A549 treated with CpdA at 1 μM for 4 hours (cell line): ENCODE measurements at places on chromosomes 2 and 18. TPM values are rescaled to one million over a fixed set of nuclear protein-coding genes. Genes with fewer than 3 reads are reported as not detected.

Gene CHRNG
- total RNA-seq, result not detected in 5 replicates

Gene TYMS
- total RNA-seq, result 170 to 181 TPM (median 172 TPM) in 5 replicates

Gene ALK
- 0.06 TPM in 1 of 5 replicates, not detected in the others for total RNA-seq

Gene FNDC4
- 3.3 to 4.6 TPM (median 4.0 TPM) in 5 replicates for total RNA-seq

Gene C1QL2
- total RNA-seq, result 0.09 to 0.18 TPM (median 0.11 TPM) in 4 of 5 replicates, not detected in the other

Gene CTDP1
- 14.4 to 17.1 TPM (median 16.5 TPM) in 5 replicates for total RNA-seq

Gene CYS1
- 0.90 to 1.3 TPM (median 1.1 TPM) in 5 replicates for total RNA-seq

Gene LRRTM4
- total RNA-seq, result not detected in 5 replicates

Gene M1AP
- not detected in 5 replicates for total RNA-seq

Gene ACMSD
- total RNA-seq, result not detected in 5 replicates
